ENCODE measurements at places on chromosomes 3 and 15.

- DNase-seq, result no peak
Measured at GRCh38 chr15:101104141-101104540, 147.7 kb downstream of the CHSY1 start.

GRCh38 chr3:52446631-52447511, 2.0 kb upstream of the SEMA3G start:
- no peak for DNase-seq

GRCh38 chr3:41986561-41986960, 24.7 kb upstream of the ULK4 start:
- DNase-seq, result no peak

DNA sequence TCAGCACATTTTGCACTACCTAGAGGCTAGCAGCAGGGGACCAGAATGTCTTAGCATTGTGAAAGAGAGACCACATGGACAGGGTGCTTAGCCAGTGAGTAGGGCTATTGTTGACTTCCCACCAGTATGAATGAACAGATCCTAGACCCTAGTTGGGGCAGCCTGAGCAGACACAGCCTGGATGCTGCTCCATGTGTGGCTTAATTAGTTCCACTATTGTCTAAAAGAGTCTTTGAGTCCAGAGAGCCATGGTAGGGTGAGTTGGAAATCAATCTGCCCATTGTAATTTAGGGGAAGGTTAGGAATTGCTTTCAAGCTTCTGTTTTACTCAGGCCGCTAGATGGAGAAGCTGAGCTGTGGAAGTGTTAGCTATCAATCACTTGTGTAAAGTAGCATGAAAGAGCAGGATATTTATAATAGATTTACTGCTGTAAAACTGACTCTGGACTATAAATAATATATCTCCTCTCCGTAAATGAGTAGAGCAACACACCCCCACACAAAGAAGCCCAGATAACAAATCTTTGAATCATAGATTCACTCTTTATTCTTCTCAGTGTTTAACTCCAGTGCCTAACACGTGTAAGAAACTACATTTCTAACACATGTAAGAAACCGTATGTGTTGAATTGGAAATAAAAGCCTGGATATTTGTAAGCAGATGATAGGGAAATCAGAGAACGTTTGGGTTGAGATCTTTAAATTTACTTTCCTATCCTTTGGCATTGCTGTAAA, 4.1 kb upstream of the GCSAM start:
- DNase-seq, result no peak

DNA sequence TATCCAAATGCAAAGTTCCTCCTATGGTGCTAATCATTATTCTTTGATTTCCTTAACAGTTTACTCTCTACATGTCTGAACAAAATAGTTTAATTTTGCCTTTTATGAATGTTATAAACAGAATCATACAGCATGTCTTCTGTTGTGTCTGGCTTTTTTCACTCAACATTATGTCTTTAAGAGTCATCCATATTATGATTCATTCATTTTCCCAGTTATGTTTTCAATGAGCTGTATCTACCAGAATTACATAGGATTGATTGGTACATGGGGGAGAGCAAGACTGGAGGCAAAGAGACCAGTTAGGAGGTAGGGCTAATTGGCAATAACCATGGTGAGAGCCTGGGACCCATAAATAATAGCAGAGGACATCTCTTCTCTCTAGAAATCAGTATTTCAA, 16.6 kb upstream of the RAP2B start:
- DNase-seq, result no peak

DNA sequence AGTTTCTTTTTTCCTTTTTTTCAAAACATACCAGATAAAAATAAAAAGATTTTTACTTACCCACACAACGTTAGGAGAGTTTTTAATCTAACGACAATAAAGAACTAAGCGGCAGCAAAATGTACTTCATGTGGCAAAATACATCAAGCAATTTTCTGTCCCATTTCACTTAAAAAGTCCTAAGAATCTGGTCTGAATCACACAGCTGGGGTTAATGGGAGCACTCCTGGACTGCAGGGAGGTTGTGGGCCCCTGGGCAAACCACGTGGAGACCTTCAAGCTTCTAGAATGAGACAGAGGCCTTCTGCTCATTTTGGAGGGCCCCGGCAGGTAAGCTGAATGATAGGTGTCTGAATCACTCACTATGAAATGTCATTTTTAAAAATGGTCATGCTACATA, 193.8 kb downstream of the RORA start:
- no peak for DNase-seq

DNA sequence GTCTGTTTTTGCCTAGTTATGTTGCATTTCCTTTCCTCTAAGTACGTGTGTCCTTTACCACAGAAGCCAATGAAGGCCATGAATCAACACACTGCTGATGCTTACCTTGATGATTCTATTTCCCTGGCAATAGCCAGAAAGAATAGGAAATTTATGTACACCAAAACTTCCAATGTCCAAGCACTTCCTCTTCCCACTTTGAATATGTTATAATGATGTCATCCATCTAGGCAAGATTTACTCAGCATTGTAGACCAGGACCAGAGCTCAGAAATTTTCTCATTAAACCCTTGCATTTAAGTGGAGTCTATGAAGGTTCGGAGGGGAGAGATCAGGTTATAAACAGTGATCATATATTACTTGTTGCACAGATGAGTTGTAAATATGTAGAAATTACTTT, 126.0 kb downstream of the THRB start:
- no peak for DNase-seq

DNA sequence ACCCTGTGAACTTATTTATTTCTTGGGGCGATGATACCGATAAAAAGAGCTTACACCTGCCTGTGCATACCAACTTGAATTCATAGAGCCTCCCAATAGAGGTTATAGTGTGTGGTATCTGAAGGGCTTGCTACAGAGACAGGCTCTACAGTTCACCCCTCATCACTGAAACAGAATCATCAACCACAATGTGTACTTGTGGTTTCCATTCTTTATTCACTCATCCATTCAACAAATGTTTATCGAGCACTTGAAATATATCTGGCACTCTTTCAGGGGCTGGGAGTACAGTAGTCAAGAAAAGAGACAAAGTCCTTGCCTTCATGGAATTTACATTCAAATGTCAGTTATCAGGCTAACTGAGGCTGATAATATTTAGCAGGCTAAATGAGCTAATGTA, 134.4 kb upstream of the SKOR1 start:
- DNase-seq, result peak; percentile 47

GRCh38 chr15:50908209-50909009, at the start of gene AP4E1:
Gene AP4E1 (plus strand): TSS chr15:50908683. CDS start chr15:50908779, 96 bp downstream.
- DNase-seq, result peak; percentile 61

DNA sequence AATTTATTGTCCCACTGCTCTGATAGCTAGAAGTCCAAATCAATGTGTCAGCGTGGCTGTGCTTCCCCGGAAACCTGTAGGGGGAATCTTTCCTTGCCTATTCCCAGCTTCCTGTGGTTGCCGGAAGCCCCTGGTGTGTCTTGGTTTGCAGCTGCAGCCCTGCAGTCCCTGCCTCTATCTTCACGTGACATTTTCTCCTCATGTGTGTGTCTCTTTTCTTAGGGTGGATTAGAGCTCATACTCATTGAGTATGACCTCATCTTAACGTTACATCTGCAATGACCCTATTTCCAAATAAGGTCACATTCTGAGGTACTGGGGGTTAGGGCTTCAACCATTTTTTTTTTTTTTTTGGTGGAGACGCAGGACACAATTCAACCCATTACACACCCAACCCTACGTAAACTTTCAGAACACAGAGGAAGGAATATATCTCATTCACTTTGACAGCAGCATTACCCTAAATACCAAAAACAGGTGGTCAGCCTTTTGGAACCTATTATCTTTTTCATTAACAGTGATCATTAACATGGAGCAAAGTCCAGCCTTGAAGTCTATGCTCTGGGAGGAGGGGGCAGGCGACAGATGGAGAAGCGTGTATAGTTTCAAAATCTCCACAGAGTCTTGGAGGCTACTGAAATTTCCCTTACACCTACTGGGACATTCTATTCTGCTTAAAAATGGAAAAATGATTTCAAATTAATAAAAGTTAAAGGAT, 88.6 kb downstream of the RYK start:
- DNase-seq, result no peak

- DNase-seq, result no peak
Measured at GRCh38 chr3:143848704-143849103, 436 bp upstream of the SLC9A9 start.

DNA sequence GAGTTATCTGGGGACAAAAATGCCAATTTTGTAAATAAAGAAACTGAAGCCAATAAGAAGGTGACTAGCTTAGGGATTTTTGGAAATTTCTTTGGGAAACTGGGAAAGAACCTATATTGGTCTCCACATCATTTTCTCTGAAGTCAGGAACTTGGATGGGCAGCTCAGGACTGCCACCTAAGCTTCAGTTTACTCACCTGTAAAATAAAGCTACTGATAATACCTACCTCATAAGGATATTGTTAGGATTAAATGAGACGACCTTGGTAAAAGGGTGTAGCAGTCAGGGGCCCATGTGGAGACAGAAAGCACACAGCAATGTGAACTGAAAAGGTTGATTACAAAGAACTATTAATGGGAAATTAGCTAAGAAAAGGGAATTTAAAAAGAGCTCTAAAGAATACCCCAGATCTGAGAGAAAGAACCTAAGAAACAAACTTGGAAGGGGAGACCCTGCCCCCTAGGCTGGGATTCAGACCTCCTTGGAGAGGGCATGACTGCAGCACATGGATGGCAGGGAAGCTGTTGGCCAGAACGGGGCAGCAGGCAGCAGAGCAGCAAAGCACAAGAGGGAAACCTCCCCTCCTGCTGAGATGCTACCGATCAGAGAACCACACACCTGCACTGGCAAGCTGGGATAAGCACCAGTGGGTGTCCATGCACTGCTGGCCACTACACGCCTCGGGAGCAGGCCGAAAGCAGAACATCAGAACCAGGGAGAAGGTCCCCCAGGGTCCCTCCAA, 83.7 kb upstream of the THBS1 start:
- DNase-seq, result no peak

DNA sequence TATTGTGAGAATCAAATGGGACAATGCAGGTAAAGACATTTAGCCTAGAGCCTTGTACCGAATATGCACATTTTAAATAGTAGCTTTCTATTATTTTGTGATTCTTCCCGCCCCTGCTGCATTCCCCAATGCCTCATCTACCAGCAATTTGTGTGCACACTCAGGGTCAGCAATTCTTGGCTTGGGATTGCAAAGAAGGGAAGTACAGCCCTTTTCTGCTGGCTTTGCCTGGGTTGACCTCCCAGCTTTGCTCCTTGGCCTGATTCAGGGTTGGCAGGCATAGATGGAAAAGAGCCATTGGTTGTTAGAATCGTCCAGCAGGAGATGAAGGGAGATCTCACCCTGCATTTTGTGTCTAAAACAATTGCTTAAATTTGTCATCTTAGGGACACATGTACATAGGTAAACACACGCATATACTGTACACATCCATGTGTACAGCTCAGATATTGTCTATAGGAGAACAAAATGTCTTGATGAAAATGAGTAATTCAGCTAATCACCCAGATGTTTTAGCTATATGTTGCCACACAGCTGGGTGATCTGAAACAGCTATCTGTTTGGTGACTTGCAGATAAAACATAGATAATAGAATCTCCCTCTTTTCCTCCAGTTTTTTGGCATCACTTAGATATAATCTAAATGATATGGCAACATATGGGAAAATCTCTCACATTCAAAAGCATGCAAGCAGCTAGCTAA, 340.9 kb upstream of the TBL1XR1 start:
- no peak for DNase-seq

DNA sequence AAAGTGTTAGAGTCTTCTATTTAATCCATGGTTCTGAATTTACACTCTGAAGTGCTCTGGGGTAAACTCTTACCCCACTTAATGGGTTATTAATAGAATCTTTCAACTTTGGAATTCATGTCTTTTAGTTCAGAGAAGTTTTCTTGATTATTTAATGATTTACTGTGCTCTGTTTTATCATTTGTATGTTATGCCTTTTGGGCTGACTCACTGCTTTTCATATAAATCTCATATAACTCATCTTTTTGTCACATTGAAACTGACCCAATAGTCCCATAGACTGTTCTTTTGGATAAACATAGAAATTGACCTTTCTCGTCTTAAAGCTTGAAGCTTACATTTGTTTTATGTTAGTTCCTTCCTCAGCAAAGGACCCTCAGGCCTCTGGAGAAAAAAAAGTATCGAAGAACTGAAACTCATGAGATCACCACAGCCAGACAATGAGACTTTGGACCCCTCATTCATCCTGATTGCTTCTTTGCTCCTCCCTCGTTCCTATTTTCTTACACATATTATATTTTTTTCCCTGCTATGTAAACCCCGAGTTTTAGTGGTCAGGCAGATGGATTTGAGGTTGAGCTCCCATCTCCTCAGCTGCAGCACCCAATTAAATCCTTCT, 229.1 kb upstream of the CBLB start:
- no peak for DNase-seq

- no peak for DNase-seq
Measured at GRCh38 chr15:77546050-77546501, 86.6 kb downstream of the LINGO1 start.

DNA sequence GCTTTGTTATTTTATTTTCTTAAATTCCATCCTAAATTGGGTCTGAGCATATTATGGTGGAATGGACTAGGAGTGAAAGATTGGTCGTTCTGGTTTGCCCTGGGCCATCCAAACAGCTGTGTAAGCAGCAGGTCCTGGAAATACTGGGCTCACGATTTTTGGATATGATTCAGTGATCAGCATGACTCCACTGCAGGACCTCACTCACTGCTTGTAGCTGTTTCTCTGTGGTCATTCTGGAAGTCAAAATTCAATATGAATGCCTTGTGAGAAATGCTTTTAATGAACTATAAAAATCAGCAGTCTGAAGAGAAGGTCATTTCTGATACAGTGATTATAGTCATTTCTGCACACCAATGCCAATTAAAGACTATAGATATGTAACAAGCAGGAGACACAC, 185.0 kb downstream of the RBMS3 start:
- DNase-seq, result peak; percentile 14

GRCh38 chr3:122151480-122151879, 32.0 kb upstream of the CASR start:
- DNase-seq, result no peak

- DNase-seq, result no peak
Measured at GRCh38 chr3:100082714-100083113, 31.6 kb downstream of the FILIP1L start.

DNA sequence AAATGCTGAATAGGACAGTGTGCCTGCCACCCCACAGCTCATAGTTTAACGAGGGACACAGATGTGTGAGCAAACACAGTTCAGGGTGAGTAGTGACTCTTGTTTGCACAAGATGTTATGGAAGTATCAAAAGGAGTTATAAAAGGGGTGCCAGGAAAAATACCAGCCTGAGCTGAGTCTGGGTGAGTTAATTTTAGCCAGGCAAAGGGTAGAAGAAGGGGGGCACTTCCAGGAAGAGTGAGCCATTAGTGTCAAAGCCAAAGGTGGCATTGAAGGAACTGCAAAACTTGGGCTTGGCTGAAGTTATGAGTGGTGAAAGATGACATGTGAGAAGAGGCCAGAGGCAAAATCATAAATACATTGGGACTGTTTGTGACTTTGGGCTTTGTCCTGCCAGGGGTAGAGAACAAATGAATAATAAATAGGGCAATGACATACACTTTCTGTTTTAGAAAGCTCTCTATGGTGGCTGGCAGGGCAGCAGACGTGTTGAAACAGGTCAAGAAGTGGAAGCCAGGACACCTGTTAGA, 1.9 kb upstream of the SPPL2A start:
- no peak for DNase-seq

GRCh38 chr3:155712008-155712407, 32.9 kb downstream of the PLCH1 start:
- DNase-seq, result no peak

- no peak for DNase-seq
Measured at GRCh38 chr15:89383365-89384175, 48.9 kb upstream of the POLG start.

GRCh38 chr3:141426404-141427034, 58.2 kb downstream of the ZBTB38 start:
- no peak for DNase-seq

- no peak for DNase-seq
Measured at GRCh38 chr3:156795890-156796481, 30.2 kb upstream of the LEKR1 start.
